ENCODE measurements at places on chromosomes 5 and 9. TPM values are rescaled to one million over a fixed set of nuclear protein-coding genes. Genes with fewer than 3 reads are reported as not detected.

The PRDM9 gene
- total RNA-seq: not detected

The FBXO10 gene
- 5.9 TPM for total RNA-seq

The WDR36 gene
- total RNA-seq: 12.9 TPM

The PKD2L2 gene
- 0.62 TPM for total RNA-seq

The ABLIM3 gene
- total RNA-seq: 118 TPM

The ABO gene
- 2.0 TPM for total RNA-seq
